ENCODE measurements at places on chromosomes 5 and 9. TPM values are rescaled to one million over a fixed set of nuclear protein-coding genes. Genes with fewer than 3 reads are reported as not detected.

The SOX30 gene
- total RNA-seq: 0.09 TPM

The TAF11L2 gene
- total RNA-seq: not detected

The LVRN gene
- total RNA-seq: 0.09 TPM

The BHMT2 gene
- not detected for total RNA-seq

The KIF12 gene
- total RNA-seq: not detected

The F12 gene
- total RNA-seq: 1.3 TPM

The ZDHHC11B gene
- total RNA-seq: not detected

The PCDHB12 gene
- not detected for total RNA-seq

The SLC25A48 gene
- not detected for total RNA-seq

The GPX3 gene
- not detected for total RNA-seq

The ZNF483 gene
- total RNA-seq: 2.8 TPM

All from activated CD8-positive, alpha-beta memory T cell treated with anti-CD3 and anti-CD28 coated beads, Interleukin-2, amount 10 ng/mL, durations not matched to agents 7 days and 5 days (primary cell).